Psoas muscle (tissue), 8 donors: ENCODE measurements at places on chromosomes 6 and 20. TPM values are rescaled to one million over a fixed set of nuclear protein-coding genes. Genes with fewer than 3 reads are reported as not detected.

CST9 gene
- polyA plus RNA-seq: not detected

TENT5A gene
- polyA plus RNA-seq: 0.94 TPM

POU5F1 gene
- polyA plus RNA-seq: 0.52 TPM

HRH3 gene
- polyA plus RNA-seq: 0.03 TPM

RCAN2 gene
- polyA plus RNA-seq: 15.8 TPM

TFAP2C gene
- polyA plus RNA-seq: not detected

ABHD12 gene
- polyA plus RNA-seq: 15.5 TPM

IDH3B gene
- 86.0 TPM for polyA plus RNA-seq

CST1 gene
- not detected for polyA plus RNA-seq

PRICKLE4 gene
- not detected for polyA plus RNA-seq

RBPJL gene
- polyA plus RNA-seq: 0.04 TPM

SLC22A7 gene
- polyA plus RNA-seq: not detected

CFAP61 gene
- 8.3 TPM for polyA plus RNA-seq

MYH7B gene
- 15.0 TPM for polyA plus RNA-seq

FIG4 gene
- polyA plus RNA-seq: 8.6 TPM

PBOV1 gene
- polyA plus RNA-seq: not detected

EPB41L1 gene
- 4.2 TPM for polyA plus RNA-seq

PARD6B gene
- 0.27 TPM for polyA plus RNA-seq

RIPPLY2 gene
- polyA plus RNA-seq: not detected

PHACTR3 gene
- polyA plus RNA-seq: 0.46 TPM

NKAPL gene
- polyA plus RNA-seq: 27.3 TPM

ADTRP gene
- 0.08 TPM for polyA plus RNA-seq

SAMD5 gene
- polyA plus RNA-seq: 0.04 TPM

TCFL5 gene
- polyA plus RNA-seq: 2.8 TPM
